Vagina (tissue), 2 donors: ENCODE measurements at places on chromosomes 6 and 20.

DNA sequence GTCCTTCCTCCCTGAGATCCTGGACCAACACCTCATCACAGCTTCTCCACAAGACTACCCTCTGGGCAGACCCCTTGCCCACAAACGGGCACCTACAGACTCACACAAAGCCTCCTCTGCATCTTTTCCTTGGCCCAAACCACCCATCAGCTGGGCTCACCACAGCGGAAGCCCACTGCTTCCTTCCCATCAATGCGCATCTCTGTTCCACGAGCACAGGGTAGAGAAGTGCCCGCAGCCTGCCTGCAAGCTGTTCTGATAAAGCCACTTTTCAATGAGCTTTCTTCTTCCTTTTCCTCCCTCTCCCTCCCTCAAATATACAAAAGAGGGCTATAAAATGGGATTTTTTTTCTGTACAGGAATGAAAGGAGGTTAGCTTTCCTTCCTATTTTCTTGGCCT, 111.2 kb downstream of the NFATC2 start:
- no peak for DNase-seq

GRCh38 chr20:41180599-41181333, 43.4 kb downstream of the PLCG1 start:
- peak; percentile 77 for DNase-seq

- no peak for DNase-seq
These were observed 94.1 kb downstream of the CDH22 start for GRCh38 chr20:46213946-46214823.

GRCh38 chr6:19995575-19996257, 158.5 kb downstream of the ID4 start:
- no peak for DNase-seq

- no peak for DNase-seq
These were observed 41.9 kb upstream of the RNF8 start for GRCh38 chr6:37311741-37312473.

DNA sequence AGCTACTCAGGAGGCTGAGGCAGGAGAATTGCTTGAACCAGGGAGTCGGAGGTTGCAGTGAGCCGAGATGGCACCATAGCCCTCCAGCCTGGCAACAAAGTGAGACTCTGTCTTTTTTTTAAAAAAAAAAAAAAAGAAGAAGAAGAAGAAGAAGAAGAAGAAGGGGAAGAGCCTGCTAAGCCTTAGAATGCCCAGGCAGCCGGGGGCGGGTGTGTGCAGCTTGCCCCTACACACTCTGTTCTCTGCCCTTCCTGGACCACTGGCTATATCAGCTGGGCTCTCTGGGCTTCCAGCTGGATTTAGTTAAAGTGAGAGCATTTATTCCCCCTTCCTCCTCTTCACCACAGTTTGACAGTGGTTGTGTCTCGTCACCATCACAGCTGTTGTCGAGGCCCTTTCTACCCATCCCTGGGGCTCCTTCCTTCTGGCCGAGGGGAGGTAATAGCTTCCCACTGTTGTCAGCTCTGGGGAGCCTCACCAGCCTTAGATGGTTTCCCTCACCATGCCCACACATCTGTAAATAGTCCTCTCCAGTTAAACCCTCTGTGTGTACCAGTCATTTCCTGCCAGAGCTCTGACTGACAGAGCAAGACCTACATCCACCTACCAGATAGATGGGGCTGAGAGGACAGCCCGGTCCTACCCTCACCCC, 77.6 kb downstream of the TRERF1 start:
- DNase-seq: no peak

- DNase-seq: no peak
These were observed 944 bp upstream of the C6orf136 start for GRCh38 chr6:30645989-30646388.

DNA sequence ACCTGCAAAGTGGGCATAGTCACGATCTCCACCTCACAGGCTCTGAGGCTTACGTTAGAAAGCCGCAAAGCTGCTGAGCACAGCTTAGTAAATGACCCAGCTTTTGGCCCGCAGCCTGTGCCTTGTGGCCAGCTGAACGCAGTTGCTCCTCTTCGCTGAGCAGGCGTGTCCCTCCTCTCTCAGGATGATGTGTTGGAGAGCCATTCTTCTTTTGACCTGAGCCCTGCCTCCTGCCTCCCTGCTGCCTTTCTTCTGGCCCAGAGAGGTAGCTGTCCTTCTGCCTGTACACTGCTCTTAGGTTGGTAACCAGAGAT, 47.6 kb upstream of the MYL9 start:
- no peak for DNase-seq

DNA sequence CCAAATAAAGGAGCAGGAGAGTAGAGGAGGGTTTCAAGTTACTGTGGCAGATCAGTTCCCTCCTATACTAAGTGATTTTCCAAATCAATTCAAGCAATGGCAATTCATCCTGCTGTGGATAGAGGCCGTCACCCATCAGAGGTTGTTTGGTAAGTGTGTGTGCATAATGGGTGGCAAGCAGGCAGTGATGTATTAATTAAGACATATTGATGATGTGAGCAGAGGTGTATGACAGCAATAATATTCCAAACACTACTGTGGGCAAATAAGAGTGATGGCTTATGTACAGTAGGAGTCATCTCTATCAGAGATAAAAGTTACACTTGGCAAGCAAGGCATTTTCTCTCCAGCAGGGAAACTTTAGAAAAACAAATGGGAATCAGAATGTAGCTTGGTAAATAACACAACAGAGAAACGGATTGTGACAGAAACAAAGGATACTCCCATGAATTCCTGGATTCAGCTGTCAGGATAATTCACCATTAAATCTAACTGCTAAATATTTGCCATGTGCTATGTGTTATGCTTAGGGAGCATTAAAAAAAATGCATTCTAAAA, 196.3 kb downstream of the KHDC1L start:
- DNase-seq: no peak

GRCh38 chr6:107642095-107642860, 152.4 kb downstream of the SOBP start:
- no peak for DNase-seq

- no peak for DNase-seq
These were observed 165.0 kb upstream of the PLCB4 start for GRCh38 chr20:8903655-8904605.

DNA sequence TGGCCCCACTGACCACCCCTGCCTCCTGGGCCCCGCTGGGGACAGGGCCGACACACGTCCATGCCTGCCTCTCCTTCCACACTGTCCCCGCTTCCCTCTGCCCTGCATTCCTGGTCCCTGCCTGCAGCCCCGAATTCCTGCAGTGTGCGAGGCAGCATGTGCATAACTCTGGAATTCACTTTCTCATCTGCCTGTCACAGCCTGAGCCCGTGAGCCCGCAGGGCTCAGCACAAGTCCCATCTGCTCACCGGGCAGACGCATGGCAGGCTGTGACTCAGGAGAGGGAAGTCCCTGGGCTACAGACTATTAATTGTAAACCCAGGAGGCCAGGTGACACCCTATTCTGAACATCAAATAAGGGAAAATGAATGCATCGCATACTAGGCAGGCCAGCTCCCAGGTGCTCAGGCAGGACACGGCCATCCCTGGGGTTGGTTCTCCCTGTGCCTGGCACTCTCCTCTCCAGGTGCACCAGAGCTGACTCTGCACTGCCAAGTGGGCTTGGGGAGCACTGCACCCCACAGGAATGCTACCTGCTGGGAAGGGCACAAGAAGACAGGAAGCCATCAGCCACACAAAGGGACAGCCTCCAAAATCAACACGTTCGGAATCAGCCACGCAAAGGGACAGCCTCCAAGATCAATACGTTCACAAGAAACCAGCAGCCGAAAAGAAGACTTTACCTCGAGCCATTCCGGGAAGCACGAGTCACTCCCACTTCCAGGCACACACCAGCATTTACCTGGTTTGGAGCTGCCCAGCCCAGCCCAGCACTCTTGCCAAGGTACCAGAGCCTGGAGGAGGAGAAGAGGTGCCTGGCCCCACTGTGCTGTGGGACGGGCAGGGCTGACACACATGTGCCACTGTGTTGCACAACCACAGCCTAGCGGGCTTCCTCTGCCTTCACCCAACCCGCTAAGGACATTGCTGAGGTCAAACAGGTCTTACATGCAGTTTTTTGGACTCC, 65.9 kb downstream of the DLL1 start:
- DNase-seq: no peak

- no peak for DNase-seq
These were observed 65.1 kb upstream of the SCGN start for GRCh38 chr6:25586927-25587326.

DNA sequence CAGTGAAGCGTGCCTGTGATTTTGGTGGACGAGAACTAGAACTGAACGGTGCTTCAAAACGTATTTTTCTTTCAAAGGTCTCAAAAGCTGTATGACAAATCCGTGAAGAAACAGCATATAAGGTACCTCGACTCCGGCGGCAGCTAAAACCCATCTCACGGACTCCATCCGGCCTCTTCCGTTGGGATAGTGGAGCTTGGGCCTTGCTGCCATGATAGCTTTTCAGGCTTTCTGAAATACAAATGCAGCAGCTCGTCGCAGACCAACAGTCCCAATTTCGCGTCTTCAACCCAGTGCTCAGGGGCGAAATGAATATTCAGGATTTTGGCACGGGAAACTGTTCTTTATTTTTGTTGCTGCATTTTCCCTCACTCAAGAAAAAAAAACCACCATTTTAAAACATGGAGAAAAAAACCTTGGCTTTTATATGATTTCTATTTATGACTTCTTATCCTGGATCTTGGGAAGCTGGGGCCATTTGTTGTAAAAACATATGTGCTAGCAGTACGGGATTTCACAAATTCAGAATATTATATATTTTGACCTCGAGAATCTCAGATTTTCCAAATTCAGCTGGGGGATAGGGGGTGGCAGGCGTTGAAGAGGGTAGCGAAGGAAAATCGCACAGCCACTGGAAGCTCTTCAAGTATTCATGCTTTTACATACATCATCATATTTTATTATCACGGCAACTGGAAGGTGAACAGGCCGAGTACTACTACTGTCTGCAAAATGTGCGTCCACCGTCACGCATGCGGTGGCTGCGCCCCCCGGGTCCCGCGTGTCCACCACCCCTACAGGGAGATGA, 849 bp downstream of the GSTA4 start:
- DNase-seq: no peak

DNA sequence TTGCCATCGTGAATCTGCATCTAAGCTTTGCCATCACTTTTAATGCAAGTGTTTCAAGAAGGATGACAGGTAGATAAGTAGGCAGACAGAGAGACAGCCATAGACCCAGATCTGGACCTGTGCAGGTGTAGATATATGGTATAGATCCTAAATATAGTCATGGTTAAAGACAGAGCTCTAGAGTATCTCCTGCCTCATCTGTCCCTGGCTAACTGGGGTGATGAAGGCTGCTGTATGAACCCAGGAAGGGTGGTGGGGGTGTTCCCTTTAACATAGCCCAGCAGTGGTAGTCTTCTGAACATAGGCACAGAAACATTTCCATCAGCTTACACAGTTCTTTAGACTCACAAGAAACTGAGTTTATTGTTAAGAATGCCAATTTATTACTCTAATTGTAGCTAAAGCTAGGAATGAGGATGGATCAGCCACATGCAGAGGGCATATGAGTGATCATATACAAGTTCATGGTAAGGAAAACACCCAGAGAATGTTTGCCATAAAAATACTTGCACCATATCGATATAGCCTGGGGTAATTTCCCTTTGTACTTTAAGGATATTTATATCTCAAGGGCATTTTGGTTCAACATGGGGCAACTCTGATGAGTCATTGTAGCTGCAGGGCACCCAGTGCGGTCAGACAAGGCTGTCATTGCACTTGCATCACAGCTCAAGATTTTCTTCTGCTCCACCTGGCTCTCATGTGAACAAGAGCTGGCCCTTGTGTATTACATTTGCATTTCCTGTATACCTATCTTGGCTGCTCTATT, 587.2 kb downstream of the EPM2A start:
- no peak for DNase-seq

DNA sequence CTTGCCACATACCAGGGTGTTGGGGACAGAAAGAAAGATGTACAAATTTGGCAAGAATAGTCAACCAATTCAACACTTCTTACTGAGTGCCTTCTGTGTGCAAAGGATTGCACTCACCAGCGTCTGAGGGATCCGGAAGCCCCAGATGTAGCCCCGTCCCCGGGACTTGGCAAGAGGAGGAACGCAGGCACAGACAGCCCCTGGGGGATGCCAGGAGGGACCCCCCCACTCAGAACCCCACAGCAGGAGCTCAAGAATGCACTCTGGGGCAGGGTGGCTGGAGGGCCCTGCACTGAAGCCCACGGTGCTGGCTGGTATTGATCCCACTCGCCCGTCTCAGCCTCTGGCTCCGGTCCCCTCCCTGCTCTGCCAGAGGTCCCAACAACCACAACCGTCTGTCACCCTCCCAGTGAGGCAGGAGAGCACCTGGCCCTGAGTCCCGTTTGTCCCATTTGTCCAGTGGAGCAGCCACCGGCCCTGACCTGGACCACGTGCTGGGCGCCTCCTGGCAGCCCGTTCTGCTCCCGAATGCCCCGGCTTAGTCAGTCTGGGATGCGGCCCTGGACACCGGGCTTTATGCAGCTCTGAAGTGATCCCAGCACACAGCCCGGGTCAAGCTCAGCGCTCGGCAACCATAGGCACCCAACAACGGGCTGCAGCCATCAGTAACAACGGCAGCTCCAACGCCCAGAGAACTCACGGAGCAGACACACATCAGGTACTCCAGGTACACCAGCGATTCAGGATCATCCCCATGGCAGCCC, 128.7 kb downstream of the DLL1 start:
- no peak for DNase-seq

DNA sequence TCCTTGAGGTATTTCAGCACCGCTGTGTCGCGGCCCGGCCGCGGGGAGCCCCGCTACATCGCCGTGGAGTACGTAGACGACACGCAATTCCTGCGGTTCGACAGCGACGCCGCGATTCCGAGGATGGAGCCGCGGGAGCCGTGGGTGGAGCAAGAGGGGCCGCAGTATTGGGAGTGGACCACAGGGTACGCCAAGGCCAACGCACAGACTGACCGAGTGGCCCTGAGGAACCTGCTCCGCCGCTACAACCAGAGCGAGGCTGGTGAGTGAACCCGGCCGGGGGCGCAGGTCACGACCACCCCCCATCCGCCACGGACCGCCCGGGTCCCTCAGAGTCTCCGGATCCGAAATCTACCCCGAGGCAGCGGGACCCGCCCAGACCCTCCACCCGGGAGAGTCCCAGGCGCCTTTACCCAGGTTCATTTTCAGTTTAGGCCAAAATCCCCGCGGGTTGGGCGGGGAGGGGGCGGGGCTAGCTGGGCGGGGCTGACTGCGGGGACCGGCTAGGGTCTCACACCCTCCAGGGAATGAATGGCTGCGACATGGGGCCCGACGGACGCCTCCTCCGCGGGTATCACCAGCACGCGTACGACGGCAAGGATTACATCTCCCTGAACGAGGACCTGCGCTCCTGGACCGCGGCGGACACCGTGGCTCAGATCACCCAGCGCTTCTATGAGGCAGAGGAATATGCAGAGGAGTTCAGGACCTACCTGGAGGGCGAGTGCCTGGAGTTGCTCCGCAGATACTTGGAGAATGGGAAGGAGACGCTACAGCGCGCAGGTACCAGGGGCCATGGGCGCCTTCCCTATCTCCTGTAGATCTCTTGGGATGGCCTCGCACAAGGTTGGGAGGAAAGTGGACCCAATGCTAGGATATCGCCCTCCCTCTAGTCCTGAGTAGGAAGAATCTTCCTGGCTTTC, 693 bp downstream of the HLA-F start:
- DNase-seq: no peak

GRCh38 chr6:116289876-116290275, 10.1 kb upstream of the TSPYL1 start:
- DNase-seq: no peak
